ENCODE measurements at places on chromosomes 16 and 17. TPM values are rescaled to one million over a fixed set of nuclear protein-coding genes. Genes with fewer than 3 reads are reported as not detected.

SEPTIN12 gene
- total RNA-seq = not detected

HASPIN gene
- total RNA-seq = not detected

ITGB3 gene
- total RNA-seq = 13.6 TPM

TP53TG3F gene
- total RNA-seq = not detected

MGRN1 gene
- total RNA-seq = 35.6 TPM

GRAP gene
- 2.5 TPM for total RNA-seq

ALOX12 gene
- total RNA-seq = not detected

MPHOSPH6 gene
- total RNA-seq = 8.5 TPM

VKORC1 gene
- 71.8 TPM for total RNA-seq

CLEC3A gene
- not detected for total RNA-seq

FADS6 gene
- not detected for total RNA-seq

DNAAF8 gene
- 0.39 TPM for total RNA-seq

NUP93 gene
- total RNA-seq = 19.8 TPM

CCL16 gene
- total RNA-seq = not detected

KRT9 gene
- not detected for total RNA-seq

SEPTIN1 gene
- total RNA-seq = 0.35 TPM

XAF1 gene
- 12.8 TPM for total RNA-seq

- DNase-seq = no peak
Observed at GRCh38 chr16:69188236-69188549, 1.2 kb downstream of the SNTB2 start.

GRCh38 chr17:79455636-79456035 lies 155.2 kb downstream of the RBFOX3 start:
- DNase-seq = no peak

- no peak for DNase-seq
Observed at GRCh38 chr17:17030515-17031211, 11.6 kb upstream of the MPRIP start.

- no peak for DNase-seq
Observed at GRCh38 chr16:15764112-15764511, 92.7 kb downstream of the MYH11 start.

DNA sequence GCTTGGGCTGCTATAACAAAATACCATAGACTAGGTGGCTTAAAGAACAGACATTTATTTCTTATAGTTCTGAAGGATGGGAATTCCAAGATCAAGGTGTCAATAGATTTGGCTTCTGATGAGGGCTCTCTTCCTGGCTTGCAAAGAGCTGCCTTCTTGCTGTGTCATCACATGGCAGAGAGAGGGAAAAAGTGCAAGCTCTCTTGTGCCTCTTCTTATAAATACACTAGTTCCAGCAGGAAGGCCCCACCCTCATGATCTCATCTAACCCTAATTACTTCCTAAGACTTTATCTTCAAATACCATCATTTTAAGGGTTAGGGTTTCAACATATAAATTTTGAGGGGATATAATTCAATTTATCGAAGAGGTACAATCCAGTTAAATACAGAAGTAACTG lies 30.6 kb downstream of the ABCA9 start:
- DNase-seq = no peak

- DNase-seq = no peak
Observed at GRCh38 chr16:61968242-61969076, 67.8 kb downstream of the CDH8 start.

DNA sequence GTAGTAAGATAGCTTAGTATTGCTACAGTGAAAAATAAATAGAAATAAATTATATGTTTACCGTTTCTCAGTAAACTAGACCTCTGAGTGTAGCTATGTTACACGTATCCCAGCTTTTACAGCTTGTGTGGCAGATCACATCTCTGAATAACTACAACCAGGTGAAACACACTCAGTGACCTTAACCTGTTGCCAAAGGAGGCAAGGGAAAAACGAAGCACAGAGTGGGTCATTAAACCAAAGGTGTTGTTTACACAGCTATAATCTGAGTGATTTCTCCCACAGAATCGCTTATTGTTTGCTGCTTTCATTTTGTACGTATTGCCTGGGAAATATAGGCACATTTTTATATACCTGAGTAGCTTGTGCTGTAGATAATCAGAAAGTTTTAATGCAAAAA lies 688.2 kb upstream of the KIF2B start:
- no peak for DNase-seq

DNA sequence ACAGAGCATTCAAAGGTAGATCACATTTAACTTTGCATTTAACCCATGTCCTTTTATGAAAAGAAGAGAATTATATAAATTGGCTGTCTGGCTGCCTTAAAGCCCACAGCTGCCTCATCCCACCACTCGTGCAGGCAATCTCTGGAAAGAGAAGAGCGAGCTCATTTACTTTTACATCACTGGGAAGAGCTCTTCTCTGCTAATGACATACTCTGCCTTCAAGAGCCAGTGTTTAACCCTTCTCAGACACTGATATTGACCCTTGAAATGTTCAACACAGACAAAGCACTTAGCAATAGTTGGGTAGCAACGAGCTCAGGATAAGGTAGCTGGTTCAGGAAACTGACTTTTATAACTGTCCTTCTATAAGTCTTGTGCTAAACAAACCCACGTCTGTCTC lies 6.8 kb downstream of the KRT38 start:
- no peak for DNase-seq

DNA sequence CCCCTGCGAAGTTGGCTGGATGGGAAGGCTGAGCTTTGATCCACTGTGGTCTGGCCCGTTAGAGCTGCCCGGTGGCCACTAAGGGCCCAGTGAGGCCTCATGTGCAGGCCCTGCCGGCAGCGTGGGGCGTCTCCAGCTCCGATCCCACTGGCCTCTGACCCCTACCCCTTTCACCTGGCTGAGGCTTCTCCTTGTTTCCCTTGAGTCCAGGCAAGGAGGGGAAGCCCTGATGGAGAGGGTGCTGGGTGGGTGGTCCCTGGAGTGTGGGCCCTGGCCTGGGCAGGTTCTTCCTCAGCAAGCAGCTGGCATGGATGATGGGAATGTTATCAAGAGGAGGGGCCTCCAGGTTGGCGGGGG lies 356.8 kb downstream of the SEC14L1 start:
- no peak for DNase-seq

DNA sequence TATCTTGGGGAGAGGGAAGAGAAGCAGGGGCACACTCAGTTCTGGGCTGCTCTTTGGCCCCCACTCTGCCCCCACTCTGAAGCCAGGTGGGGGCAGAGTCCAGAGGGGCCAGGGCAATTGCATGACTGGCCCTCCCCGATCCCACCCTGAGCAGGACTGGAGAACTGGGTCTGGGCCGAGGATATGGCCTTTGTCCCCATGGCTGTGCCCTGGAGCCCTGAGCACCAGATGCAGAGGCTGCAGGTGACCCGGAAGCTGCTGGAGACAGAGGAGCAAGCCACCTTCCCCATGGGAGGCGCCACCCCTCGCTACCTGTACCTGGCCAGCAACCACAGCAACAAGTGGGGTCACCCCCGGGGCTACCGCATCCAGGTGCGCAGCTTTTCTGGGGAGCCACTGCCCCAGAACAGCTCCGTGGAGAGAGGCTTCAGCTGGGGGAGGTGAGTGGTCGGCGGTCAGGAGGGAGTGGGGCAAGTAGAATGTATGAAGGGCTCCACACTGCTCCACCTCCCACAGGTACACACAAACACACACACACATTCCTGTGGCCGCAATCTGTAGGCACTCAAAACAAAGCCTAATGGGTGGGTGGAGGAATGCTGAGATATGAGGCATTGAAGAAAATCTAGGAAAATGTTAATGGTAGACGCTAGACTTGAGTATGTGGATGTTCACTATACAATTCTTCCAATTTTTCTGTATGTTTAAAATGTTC lies 21.4 kb downstream of the AOC3 start:
- DNase-seq = no peak

GRCh38 chr16:73025856-73026210 lies 22.1 kb downstream of the ZFHX3 start:
- no peak for DNase-seq

DNA sequence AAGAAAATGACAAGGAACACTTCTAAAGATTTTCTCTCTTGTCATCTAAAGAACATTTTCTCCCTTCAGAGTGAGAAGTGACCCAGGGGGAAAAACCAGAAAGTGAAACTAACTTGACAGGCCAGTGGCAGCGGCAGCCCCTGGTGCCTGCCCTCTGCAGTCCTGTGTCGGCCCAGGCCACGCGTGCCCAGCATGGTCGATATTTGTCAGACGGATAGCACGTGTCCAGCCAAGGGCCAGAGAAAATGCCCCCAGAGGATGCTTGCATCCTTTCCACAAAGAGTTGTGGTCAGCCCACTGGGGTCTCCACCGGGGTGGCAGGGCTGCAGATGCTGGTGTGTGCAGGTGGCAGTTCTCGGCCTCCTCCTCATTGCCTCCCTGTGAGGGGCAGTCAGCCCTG lies 176.6 kb downstream of the RAB11FIP4 start:
- DNase-seq = no peak

DNA sequence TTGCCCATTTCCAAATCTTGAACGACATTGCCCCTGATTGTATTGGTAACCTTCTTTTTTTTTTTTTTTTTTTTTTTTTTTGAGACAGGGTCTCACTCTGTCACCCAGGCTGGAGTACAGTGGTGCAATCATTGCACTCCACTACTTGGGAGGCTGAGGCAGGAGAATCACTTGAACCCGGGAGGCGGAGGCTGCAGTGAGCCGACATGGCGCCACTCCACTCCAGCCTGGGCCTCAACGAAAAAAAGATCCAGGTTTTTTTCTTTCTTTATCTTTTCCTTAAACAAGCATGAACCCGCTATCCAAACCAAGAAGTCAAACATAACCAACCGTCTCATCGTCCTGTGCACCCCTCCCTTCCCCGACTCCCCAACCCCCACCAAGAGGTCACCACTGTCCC lies 47.6 kb upstream of the RPH3AL start:
- DNase-seq = no peak

- DNase-seq = no peak
Observed at GRCh38 chr16:77046206-77046605, 144.8 kb upstream of the MON1B start.

DNA sequence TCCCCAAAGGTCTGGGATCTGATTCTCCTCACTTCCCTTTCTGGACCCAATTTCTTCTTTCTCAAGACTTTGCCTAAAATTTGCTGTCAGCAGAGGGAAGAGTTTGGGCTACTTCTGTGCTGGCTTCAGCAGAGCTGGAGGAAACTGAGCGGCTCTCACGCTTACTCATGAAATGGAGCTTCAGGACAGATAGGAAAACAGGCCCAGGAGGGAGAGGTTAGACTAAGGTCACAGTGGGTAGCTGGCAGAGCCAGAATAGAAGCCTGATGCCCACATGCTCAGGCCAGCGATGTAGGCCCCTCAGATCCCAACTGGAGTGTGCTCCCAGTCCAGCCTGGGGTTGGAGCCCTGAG lies 593 bp downstream of the SLC38A7 start:
- DNase-seq = no peak

GRCh38 chr17:20085283-20085845 lies 76.2 kb downstream of the SPECC1 start:
- peak; percentile 50 for DNase-seq

- peak; percentile 48 for DNase-seq
Observed at GRCh38 chr17:42284024-42284369, 4.3 kb upstream of the STAT5A start.

DNA sequence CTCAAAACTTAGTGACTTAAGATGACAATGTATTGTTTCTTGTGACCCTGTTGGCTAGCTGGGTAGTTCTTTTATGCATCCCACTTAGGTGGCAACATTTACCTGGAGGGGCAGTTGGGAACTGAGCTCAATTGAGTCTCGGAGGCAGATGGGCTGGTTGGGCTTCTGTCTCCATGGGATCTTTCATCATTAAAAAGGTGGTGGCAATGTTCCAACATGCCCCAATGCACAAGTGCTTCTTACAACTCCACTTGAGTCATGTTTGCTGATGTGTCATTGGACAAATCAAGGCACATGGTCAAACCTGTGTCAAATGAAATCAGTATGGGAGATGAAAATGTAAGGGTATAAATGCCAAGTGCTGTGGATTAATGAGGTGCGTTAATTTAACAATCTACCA lies 11.7 kb upstream of the HS3ST3B1 start:
- no peak for DNase-seq

- no peak for DNase-seq
Observed at GRCh38 chr17:11682646-11683045, 84.4 kb downstream of the DNAH9 start.

GRCh38 chr17:17552351-17553216 lies 38.9 kb downstream of the PEMT start:
- no peak for DNase-seq

- no peak for DNase-seq
Observed at GRCh38 chr16:85191341-85191965, 79.2 kb upstream of the CIBAR2 start.

GRCh38 chr16:85541980-85542900 lies 70.9 kb upstream of the GSE1 start:
- DNase-seq = no peak

DNA sequence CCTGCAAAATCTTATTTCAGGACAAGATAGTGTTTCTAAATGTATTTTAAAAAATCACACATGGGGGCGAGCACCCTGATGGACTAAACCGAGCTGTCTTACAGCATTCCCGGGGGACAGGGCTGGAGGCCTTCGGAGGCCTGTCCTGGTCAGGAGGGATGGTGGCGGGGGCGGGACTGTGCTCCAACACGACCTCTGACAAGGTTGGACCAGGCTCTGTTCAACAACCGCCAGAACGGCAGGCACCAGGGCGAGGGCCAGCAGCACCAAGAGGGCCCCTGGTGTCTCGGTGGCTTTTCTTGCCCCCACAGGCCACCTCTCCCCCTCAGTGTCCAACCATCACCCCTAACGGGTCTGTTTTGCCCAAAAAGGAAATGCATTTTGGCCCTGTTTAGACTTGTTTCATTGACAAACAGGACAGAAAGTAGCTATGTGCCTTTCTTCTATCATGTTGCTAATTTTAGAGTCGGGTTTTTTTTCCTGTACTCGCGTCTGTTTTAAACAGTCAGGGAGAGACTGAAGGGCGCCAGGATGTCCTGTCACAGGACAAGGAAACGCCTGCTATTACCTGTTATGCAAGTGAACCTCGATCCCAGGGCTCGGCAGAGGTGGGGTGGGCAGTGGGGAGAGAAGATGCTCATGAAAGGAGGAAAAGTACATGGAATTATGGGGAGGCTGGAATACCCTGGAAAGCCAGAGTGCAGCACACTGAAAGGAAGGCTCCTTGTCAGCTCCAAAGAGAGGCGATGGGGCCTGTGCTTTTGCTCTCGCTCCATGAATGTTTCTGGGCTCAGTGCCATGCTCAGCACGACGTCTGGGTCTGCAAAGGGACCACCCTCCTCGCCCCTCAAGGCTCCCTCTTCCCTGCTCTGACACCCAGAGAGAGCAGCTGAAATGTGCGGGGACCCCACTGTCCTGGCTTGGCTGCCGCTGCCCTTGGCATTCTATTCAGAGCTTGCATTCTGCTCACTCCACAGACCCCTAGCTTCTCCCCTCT lies 11.9 kb downstream of the TMEM204 start:
- peak; percentile 77 for DNase-seq

Data from right atrium auricular region (tissue), 2 donors.